ENCODE measurements at places on chromosomes 13 and 19. TPM values are rescaled to one million over a fixed set of nuclear protein-coding genes. Genes with fewer than 3 reads are reported as not detected.

Gene PSG11
- not detected for total RNA-seq

Gene ATP1A3
- 3.4 TPM for total RNA-seq

Gene SYNE4
- total RNA-seq, result 3.4 TPM

DNA sequence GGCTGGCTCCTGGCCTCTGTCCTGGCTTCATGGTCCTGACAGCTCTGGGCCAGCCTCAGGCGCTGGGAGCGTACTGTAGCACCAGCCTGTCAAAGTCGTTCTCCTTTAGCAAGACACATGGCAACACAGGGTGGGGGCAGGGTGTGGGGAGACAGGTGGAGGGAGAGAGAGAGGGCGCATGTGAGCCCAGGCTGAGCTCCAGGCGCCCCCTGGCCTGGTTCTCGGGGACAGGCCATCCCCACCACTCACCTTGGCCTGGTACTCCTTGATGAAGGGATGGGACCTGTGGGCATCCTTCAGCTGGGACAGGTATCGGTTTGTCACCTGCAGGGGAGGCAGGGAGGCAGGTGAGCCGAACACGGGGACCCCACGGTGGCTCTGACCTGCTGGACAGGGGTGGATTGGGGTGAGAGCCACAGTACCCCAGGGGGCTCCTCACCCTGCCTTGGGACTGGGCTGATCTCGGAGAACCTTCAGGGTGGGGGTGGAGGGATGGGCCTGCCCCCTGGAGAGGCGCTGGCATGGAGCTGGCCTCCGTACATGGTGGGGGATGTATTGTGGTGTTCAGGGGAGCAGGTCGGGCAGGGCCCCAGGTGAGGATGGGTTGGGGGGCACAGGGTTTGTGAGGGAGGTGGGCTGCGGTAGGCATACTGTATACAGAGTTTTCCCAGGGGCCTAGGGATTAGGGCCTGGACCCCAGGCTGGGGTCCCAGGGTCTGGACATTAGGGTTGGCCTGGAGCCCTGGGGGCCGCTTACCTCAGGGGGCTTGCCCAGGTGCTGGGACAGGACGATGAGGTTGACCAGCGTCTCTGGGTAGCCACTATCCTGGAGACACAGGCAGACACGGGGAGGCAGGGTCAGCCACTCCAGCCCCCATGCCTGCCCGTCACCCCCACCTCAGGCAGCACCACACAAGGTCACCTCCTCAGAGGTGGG is 3.9 kb upstream of the CERS1 start:
- peaks cover 12% of the 10 kb centered on the region for H3K4me1 ChIP-seq
- H3K36me3 ChIP-seq, result peaks cover 46% of the 10 kb centered on the region
- no peak for DNase-seq

- no peak overlapping the region for H3K27ac ChIP-seq
- no peaks in the 10 kb centered on the region for H3K4me1 ChIP-seq
- no peaks in the 10 kb centered on the region for H3K27me3 ChIP-seq
These were observed 27.3 kb downstream of the CARM1 start for GRCh38 chr19:10898633-10899032.

GRCh38 chr13:99312493-99312883 is 5.3 kb upstream of the GPR183 start:
- H3K27me3 ChIP-seq, result no peaks in the 10 kb centered on the region
- H3K36me3 ChIP-seq, result peaks cover 1% of the 10 kb centered on the region
- no peak for DNase-seq
- H3K4me1 ChIP-seq, result peaks cover 24% of the 10 kb centered on the region
- H3K27ac ChIP-seq, result no peak overlapping the region

DNA sequence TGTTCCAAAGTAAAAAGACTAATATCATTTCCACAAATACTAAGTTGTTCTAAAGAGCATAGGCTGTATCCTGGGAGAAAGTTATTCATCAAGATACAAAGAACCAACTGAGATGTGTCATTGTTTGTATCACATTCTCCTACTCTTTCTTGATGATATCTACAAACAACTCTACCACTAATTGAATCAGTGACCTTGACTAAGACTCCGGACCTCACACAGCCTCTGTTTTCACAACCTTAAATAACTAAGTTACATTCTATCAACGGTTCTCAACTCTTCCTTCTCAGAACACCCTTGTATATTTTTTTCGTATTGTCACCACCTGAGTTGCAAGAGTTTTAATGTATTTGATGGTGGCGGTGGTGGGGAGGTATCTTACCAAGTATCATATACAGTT is 12.6 kb downstream of the IRS2 start:
- peaks cover 6% of the 10 kb centered on the region for H3K4me1 ChIP-seq
- no peaks in the 10 kb centered on the region for H3K27me3 ChIP-seq
- DNase-seq, result no peak
- no peak overlapping the region for H3K4me3 ChIP-seq
- H3K36me3 ChIP-seq, result no peaks in the 10 kb centered on the region
- no peak overlapping the region for H3K27ac ChIP-seq

GRCh38 chr19:34109596-34109995 is 62.7 kb upstream of the LSM14A start:
- no peaks in the 10 kb centered on the region for H3K27me3 ChIP-seq
- H3K27ac ChIP-seq, result no peak overlapping the region
- no peak for DNase-seq
- H3K4me3 ChIP-seq, result no peak overlapping the region

DNA sequence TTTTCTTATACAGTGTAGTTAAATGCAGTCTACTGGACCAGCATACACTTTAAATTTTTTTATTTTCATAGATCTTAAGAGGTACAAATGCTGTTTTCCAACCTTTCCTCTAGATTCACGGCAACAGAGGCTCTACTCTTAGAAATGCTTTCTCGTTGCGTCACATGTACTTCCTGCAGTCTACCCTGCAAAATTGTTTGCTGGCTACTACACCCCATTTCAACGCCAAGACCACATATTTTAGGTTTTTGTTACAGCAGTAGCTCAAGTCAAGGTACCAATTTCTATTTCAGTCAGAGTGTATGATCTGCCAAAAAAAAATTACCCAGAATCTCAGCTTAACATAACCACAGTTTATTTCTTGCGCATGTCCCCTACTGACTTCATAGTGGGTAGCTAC is 94.1 kb downstream of the TNFSF13B start:
- H3K27me3 ChIP-seq, result no peaks in the 10 kb centered on the region
- H3K27ac ChIP-seq, result no peak overlapping the region
- no peak for DNase-seq
- no peaks in the 10 kb centered on the region for H3K4me1 ChIP-seq
- no peak overlapping the region for H3K4me3 ChIP-seq

- peaks cover 53% of the 10 kb centered on the region for H3K4me1 ChIP-seq
- DNase-seq, result peak; percentile 42
- H3K36me3 ChIP-seq, result peaks cover 50% of the 10 kb centered on the region
- no peak overlapping the region for H3K4me3 ChIP-seq
- no peaks in the 10 kb centered on the region for H3K27me3 ChIP-seq
These were observed 3.4 kb upstream of the RPS11 start for GRCh38 chr19:49492573-49493405.
